ENCODE measurements at places on chromosomes 5 and 9.
A peak's percentile ranks its signal among the peaks of the same experiment; 100 is the strongest.

DNA sequence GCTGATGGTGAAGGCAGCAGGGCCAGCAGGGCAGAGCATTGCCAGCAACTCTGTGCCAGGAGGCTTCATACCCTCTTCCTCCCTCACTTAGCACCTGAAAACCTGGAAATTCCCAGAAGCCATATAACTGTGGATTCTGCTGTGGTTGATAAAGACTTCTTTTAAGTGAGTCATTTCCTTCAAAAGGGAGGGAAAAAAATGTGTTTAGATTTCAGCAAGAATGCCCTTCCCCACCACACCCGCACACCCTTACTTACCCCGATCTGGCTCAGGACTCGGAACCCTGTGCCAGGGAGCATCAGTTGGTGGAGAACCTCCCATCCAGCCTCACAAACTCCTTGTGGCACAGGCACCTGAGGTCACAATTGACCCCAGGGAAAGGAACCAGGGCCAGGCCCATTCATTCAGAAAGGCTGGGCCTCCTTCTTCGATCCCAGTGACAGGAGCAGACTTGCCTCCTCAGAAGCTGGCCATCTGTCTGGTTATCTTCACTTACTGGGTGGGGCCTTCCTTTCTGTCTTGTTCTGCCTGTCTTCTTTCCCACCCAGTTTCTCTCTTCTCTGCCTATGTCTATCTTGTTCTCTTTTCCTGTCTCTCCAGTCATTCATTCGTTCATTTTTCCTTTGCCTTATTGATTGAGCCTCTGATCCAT lies 62.6 kb downstream of the PLAC8L1 start:
- no peak for DNase-seq

DNA sequence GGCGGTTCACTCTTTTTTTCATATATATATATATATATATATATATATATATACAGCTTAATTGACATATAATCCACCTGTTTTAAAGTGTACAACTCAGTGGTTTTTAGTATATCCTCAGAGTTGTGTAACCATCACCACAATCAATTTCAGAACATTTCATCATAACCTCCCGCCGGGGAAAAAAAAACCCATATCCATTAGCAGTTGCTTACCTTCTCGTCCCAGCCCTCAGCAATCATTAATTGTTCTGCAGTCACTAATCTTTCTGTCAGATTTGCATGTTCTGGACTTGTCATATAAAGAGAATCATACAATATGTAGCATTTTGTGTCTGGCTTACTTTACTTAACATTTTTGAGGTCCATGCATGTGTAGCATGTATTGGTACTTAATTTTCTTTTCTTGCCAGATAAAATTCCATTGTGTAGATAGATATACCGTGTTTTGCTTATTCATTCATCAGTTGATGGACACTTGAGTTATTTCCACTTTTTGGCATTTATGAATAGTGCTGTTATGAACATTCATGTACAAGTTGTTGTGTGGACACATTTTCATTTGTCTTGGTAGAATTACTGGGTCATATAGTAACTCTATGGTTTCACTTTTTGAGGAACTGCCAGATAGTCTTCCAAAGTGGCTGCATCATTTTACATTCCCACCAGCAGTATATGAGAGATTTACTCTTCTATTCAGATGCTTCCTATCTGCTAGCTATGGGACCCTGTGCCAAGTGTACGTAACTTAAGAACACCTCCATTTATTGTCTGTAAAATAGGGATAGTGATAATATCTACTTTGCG lies 3.5 kb upstream of the RNF145 start:
- DNase-seq, result no peak

DNA sequence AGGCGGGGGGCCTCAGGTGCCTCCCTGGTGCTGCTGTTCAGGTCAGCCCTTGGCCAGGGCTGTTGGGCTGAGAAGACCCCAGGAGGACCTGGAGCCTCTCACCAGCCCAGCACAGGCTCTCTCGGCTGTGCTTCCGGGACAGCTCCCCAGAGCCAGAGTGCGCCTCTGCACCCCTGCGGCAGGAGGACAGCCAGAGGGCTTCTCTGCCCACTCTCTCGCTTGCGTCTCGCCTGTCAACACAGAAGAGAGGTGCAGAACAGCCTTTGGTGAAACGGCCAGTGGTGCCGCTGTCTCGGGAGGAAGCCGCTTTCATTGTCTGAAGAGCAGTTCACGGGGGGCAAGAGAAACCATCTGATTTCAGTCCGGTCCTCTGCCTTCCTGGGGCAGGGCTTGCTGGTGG lies 3.8 kb upstream of the NACC2 start:
- DNase-seq, result no peak

- DNase-seq, result no peak
Measured at GRCh38 chr9:136429683-136430491, 9.8 kb downstream of the INPP5E start.

GRCh38 chr9:14881006-14881405 lies 29.2 kb downstream of the FREM1 start:
- no peak for DNase-seq

GRCh38 chr5:157370967-157371366 lies 89.0 kb upstream of the NIPAL4 start:
- DNase-seq, result no peak

- no peak for DNase-seq
Measured at GRCh38 chr9:121741228-121741918, 89.9 kb downstream of the DAB2IP start.

DNA sequence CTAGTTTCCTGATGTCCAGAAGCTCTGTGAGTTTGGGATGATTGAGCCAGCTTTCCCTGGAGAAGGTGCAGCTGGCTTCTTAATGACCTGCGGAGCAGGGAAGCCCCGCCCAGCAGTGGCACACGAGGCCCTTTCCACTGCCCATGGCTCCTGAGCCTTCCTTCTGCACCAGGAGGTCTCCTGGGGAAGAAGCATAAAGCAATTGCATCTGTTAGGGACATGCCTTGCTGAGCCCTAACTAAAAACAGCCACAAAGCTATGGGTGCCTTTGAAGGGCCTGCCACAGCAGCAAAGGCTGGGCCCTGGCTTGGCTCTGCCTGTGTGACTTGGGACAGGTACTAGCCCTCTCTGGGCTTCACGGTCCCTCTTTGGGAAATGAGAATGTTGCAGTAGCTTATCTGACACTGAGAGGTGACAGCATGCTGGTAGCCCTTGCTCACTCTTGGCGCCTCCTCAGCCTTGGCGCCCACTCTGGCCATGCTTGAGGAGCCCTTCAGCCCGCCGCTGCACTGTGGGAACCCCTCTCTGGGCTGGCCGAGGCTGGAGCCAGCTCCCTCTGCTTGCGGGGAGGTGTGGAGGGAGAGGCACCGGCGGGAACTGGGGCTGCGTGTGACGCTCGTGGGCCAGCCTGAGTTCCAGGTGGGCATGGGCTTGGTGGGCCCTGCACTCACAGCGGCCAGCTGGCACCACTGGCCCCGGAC lies 218.4 kb downstream of the FSTL4 start:
- DNase-seq, result no peak

GRCh38 chr5:137148159-137148558 lies 351.0 kb downstream of the SPOCK1 start:
- no peak for DNase-seq

DNA sequence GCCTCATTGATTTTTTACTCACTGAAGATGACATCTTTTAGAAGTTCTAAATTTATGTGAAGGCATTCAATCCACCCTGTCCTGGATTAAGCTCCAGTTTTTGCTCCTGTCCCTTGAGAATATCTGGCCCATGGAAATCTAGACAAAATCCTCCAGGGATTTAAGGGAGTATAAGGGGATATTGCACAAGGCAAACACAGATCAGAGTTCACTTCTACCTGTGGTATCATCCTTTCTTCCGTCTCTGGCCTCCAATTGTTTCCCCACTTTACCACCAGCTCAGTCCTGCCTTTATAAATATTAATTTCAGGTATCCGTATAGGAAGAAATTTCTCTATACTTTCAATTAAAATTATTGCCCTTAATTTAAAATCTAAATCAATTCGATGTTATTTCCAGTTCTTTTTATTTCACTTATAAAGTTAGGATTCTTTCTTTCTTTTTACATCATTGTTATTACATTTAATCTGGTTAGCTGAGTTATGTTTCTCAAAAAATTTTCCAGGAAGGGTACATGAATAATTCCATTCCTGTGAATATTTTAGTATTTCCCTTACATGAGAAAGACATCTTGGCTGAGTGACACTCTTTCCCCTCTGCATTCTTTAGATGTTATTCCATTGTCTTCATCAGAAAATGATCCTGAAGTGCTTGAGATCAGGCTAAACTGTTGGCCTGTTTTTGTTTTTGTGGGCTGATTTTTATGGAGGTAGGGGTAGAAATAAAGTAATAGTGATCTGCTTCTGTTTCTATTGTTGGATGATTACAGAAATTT lies 194.3 kb upstream of the MAP3K1 start:
- DNase-seq, result no peak

GRCh38 chr9:36486933-36487481 lies 85.7 kb upstream of the MELK start:
- DNase-seq, result peak; percentile 18

GRCh38 chr5:10625700-10626472 lies 62.0 kb downstream of the ANKRD33B start:
- DNase-seq, result no peak

GRCh38 chr5:57311921-57312735 lies 138.3 kb downstream of the GPBP1 start:
- DNase-seq, result no peak

DNA sequence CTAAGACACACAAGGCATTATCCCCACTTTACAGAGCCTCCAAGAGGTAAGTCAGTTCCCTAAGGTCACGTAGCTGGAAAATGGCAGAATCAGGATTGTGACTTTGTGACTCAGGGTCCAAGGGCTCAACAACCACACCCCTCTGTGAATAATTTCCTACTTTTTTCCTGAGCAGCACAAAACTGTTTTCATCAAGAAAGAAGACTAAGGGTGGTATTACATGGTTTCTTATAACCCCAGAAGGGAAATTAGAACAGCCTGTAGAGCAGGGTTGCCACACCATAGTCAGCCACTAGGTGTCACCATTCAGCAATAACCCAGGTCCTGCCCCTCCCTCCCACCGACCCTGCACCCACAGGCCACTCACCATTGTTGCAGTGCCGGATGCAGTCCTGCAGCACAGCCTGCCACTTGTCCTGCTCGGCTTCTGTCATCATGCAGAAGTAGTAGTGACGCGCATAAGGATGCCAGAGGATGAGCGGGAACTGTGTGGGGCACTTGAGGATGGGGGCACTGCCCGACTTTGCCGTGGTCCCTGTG lies 72.1 kb downstream of the LRSAM1 start:
- DNase-seq, result no peak

GRCh38 chr9:124456341-124457078 lies 6.3 kb downstream of the ADGRD2 start:
- DNase-seq, result no peak

GRCh38 chr9:137465000-137465719 lies 6.0 kb upstream of the NSMF start:
- no peak for DNase-seq

- no peak for DNase-seq
Measured at GRCh38 chr9:77585335-77585786, 62.8 kb downstream of the GNA14 start.

DNA sequence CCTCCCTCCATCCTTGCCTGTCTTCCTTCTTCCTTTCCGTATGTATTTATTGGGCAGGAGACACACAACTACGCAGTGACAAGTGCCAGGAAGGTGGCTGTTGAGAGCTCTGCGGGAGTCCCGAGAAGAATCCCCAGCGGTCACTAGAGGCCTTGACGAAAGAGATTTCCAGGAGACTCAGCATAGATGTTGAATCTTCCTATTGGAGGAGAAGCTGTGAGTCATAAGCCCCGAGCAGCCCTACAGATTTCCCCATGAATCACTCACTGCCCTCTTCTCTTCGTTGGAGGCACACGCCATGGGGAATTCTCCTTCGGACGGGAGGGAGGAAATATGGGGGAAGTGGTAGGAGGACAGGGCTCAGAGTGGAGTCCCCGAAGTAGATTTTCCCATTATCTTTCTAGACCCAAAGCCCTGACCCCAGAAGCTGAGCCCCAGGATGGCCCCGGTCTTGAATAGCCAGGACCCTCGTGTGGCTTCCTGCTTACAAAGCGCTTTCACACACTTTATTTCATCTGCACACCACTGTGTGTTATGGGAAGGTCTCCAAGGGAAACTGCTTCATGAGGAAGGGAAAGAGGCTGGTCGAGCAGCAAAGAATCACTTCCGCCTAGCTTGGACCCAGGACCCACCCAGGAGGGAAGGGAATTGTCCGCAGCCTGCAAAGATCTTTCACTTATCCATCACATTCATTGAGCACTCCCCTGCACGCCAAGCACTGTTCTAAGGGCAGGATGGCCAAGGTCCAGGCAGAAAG lies 12.7 kb downstream of the DUSP1 start:
- no peak for DNase-seq

GRCh38 chr5:173328844-173329490 lies 753 bp upstream of the STC2 start:
- DNase-seq, result no peak

GRCh38 chr5:14261856-14262611 lies 118.9 kb downstream of the TRIO start:
- DNase-seq, result no peak

- DNase-seq, result no peak
Measured at GRCh38 chr5:116428966-116429365, 145.7 kb downstream of the SEMA6A start.

GRCh38 chr9:127212453-127212852 lies 52.1 kb upstream of the GARNL3 start:
- DNase-seq, result no peak

DNA sequence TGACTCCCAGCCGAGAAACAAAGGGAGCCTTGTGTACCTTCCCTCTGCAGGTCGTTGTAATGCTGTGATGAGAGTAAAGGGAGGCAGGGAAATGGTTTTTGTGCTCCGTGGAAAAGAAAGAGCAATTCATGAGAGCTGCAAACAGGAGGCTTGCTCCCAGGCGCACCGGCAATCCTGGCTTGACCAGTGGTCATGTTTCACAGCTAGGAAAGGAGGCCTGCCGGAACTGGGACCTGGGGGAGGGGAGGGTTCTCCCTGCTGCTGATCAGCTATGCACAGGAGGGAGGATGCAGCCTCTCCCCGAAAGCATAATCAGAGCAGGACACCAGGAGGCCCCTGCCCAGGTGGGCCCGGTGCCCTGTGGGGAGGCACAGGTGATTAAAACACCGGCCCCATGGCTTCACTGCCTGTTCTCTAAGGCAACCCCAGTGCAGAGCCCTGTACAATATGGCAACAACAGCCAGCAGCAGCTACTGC lies 131.3 kb downstream of the ZDHHC21 start:
- DNase-seq, result no peak

GRCh38 chr5:138654281-138654867 lies 79.2 kb upstream of the HSPA9 start:
- DNase-seq, result peak; percentile 54

DNA sequence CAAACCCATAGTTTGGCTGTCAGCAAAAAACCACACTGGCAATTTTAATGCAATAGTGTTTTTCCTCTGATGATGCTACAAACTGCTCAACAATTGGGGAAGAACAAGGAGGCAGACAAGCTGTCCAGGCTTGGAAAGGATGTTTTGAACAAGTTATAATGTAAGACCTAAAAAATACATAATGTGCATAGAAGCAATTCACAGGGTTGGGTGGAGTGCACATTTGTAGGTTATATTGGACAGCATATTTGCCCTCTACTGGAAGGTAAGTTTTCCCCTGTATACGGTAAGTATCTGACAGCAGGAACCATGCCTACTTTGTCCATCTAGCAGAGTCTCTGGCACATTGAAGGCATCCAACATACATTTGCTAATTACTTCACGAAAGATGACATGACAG lies 114.3 kb upstream of the PUM3 start:
- no peak for DNase-seq

All from T-helper 17 cell (primary cell).